Daoy (cell line): ENCODE measurements at places on chromosomes 1 and 21. TPM values are rescaled to one million over a fixed set of nuclear protein-coding genes. Genes with fewer than 3 reads are reported as not detected.

- DNase-seq, result no peak
Measured at GRCh38 chr21:45037986-45038385, 36.4 kb upstream of the ADARB1 start.

DNA sequence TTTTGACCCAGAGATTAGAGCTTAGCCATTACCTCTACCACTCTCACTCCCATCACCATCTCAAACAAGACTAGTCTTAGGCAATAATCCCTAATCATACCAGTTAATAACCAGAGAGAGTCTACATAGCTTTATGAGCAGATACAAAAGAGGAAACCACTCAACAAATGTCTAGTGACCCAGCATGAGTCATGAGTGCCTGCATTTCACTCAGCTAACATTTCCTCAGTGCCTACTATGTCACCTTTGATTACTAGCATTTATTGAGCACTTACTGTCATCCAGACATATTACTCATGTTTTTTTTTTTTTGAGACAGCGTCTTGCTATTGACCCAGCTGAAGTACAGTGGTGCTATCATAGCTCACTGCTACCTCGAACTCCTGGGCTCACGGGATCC is 35.9 kb upstream of the GALNT2 start:
- peak; percentile 43 for DNase-seq

DNA sequence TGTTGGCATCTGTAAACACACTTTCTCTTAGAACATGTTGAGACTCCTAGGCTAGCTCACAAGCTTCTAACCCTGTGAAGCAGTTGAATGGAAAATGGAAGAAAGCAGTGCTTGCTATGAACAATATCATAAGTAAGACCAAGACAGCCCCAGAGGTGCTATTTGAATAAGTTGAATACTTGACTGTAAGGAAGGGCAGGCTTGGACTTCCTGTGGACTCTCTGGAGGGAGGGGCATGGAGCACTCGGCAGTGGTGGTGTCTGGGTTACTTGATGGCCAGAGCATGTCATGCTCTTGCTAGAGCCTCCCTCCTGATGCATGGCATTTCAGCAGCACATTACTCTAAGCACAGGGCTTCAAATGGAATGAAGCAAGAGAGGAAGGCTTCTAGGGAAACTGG is 60.0 kb downstream of the MRPS6 start:
- no peak for DNase-seq

- DNase-seq, result no peak
Measured at GRCh38 chr1:228175316-228176023, 9.9 kb downstream of the IBA57 start.

DNA sequence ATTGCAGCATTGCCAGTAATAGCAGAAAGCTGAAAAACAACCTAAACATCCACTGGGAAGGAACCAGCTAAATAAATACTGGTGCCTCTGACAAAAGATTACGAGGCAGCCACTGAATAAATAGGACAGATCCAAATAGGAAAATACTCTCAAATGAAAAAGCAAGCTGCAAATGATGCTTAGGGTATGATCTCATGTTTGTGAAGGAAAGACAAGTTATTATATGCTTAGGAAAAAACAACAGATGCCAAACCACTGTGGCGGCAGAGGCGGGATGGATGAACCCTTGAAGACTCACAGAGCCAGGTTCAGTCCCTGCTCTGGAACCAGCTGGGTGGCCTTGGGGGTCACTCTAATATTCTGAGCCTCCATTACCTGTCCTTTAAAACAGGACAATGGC is 41.6 kb downstream of the MATN1 start:
- no peak for DNase-seq

PTGFR gene
- total RNA-seq, result 1.8 and 2.9 TPM in 2 replicates

CRP gene
- total RNA-seq, result not detected in 2 replicates
